ENCODE measurements at places on chromosomes 2 and 18.

DNA sequence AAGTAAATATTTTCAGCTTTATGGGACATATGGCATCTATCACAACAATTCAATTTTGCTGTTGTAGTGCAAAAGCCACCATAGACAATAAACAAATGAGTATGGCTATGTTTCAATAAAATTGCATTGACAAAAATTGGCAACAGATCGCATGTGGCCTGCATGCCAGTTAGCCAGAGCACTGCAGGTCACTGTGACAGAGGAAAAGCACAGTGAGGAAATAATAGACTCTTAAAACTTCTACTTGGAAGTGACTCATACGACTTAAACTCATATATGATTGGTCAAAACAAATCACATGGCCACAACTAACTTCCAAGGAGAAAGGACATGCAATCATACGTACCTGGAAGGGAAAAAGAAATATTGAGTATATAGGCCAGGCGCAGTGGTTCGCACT, 44.4 kb downstream of the EXOC6B start:
- DNase-seq, result no peak

DNA sequence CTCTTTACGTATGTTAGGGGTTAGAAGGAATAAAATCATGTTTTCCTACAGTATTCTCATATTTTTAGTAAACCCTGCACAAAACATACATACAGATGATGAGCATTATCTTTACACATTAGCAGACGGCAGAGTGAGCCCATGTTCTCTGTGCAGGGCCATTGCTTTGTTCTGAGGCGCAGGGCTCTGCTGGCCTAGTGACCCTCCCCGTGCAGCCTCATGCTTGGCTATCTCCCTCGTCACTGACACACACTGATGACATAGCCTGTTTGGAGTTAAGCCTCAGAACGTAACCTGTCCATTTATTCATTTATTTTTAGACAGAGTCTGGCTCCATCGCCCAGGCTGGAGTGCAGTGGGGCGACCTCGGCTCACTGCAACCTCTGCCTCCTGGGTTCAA, 115.9 kb upstream of the FOSL2 start:
- no peak for DNase-seq

- DNase-seq, result no peak
These were observed 694 bp downstream of the UNC50 start for GRCh38 chr2:98608962-98609604.

GRCh38 chr2:109644571-109645275, 30.6 kb downstream of the SOWAHC start:
- DNase-seq, result no peak

GRCh38 chr18:74453642-74454198, 3.4 kb downstream of the DIPK1C start:
- no peak for DNase-seq

DNA sequence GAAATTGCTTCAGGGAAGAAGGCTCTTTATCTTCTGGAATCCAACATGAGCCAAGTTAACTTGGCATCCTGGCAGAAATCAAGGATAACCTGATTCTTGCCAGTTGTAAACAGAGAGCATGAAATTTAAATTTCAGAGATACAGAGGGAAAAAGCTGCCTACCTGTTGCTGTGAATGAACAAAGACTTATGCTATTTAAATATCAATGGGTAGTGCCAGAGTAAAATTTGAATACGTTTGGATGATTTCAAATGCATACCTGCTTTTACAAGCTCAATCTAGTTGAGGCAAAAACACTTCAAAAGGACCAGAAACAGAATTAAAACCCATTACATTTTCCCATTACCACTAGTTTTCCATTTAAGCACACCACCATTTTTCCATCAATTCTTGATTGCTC, 60.9 kb downstream of the CHST9 start:
- DNase-seq, result no peak

DNA sequence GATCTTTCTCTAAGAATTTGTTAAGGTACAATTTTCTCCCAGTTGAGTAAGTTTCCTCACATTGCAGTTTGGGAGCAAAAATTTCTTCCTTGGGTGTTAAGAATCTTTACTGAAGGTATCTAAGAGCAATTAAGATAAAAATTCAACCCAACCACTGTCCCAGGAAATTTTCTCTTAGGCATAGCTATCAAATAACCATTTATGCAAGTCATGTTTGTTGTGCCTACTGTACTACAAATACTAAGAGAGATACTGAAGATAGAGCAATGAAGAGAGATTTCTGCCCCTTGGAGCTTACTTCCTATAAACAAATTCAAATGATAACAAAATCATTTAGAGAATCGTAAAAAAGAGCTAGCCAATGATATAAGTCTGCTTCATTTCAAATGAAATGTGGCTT, 402.8 kb downstream of the LRRTM4 start:
- DNase-seq, result no peak

DNA sequence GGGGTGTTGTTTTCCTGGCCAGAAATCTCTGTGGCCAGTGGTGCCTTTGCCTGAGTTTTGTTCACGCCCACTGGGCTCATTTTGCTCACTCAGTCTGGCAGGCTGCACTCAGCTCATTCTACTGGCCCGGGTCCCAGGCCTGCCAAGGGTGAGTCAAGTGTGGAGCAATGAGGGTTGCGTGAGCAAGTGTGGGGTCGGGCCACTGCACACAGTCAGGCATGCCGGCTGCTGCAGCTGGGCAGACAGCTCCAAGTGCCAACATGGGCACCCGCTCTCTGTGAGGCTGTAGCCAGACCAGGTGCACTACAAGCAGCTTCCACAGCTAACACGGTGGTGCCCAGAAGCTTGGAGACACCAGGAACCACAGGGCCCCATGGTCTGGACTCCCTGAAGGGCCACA, 801.1 kb upstream of the RAB6C start:
- DNase-seq, result no peak

DNA sequence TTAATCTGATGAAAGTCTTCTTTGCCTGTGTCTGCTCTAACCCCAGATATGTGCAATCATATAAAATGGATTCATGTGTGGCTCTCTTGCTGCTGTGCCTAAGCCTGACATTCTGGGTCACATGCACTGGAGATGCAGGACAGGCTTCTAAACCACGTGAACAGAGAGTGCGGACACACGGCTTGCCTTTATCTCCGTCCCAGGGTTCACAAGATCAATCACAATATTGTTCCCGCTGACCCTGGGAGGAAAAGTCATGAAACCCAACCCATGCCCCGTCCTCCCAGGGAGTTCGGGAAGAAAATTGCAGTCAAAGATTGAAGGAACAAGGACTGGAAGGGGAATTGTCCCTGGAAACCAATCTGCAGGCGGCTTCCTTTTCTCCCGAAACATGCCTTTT, 74.8 kb downstream of the VAPA start:
- DNase-seq, result no peak

DNA sequence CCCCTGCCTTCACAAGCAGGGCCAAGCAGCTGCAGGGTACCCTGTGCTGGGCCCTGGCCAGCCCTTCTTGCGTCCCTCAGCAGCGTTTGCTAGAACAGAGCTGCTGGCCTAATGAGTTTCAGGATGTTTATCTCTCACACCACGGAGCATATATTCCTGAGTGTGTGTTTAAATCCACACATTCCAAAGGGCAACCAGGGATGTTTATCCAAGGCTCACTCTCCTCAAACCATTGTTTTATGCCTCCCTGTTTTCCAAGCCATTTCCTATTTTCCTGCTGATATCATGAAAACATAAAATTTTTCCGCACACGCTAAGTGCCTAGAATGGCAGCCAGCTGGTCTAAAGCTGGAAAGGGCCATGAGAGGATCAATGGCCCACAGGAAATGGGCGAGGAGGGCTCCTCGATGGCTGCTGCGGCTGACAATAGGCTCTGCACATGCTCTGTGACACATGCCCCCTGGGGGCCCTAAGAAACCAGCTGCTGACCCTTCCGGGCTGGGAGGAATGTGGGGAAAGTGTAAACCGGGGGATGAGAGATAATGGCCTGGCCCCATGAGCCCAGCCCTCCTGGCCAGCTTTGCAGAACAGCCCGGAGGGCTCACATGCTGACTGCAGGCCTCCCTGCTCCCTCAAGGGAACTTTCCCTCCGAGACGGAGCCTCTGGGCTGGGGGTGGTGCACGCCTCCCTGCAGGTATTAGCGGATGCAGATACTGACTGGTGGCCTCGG, 194.0 kb downstream of the NDUFA10 start:
- DNase-seq, result no peak

DNA sequence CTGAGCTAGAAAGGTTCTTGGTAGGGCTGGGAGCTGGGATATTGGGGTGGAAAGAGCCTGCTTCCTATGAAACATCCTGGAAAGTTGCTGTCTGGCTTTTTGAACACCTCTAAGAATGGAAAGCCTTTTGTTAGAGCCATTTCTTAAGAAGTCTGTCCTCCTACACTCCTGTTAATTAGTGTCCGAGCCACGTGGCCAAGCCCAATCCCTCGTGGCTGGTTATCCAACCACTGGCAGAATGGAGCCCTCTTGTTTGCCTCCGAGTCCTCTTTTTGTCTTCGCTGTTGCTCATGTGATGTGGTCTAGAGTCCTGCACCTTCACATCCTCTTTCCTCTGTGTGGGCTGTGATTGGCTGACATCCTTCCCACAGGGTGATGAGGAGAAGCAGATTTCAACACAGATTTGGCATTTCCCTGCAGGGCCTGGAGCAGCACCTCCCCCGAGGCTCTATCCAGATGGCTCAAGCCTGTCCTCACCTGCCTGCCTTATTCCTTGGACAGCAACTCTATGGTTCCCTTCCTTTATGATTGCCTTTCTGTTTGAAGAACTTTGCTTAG, 8.2 kb upstream of the TOGARAM2 start:
- no peak for DNase-seq

DNA sequence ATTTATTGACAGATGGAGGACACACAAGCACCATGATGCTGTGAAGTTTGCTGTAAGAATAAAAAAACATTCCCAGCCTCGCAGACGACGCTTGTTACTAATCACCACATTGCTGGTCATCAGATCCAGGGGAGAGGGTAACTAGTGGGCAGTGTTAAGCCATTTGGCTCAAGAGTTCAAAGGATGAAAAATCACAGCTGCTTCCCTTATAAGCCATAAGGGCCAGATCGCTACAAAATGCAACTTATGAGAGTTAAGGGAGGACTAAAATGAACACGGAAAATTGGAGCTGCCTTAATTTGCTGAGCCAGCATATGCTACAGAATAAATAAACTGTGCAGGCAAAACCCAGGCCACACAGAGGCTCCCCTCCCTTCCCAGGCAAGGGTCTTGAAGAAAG, 522.6 kb downstream of the TDRD15 start:
- no peak for DNase-seq

DNA sequence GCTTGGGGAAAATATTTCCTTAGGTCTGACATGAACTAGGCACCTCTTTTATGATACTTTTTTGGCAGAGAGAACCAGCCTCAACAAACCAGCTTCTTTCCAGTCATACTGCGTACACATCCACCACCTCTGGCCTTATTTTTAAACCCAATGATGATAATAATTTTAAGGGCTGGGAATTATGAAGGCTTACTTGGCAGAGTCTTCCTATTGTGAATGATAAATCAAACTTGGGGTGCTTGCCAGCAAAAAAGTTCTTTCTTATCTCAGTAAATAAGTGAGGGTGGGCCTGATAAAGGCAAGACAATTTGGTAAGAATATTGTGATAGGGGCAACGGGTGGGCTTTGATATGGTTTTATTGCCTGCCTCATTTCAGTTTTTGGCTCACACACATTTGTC, 1230.2 kb upstream of the ZEB2 start:
- DNase-seq, result no peak

DNA sequence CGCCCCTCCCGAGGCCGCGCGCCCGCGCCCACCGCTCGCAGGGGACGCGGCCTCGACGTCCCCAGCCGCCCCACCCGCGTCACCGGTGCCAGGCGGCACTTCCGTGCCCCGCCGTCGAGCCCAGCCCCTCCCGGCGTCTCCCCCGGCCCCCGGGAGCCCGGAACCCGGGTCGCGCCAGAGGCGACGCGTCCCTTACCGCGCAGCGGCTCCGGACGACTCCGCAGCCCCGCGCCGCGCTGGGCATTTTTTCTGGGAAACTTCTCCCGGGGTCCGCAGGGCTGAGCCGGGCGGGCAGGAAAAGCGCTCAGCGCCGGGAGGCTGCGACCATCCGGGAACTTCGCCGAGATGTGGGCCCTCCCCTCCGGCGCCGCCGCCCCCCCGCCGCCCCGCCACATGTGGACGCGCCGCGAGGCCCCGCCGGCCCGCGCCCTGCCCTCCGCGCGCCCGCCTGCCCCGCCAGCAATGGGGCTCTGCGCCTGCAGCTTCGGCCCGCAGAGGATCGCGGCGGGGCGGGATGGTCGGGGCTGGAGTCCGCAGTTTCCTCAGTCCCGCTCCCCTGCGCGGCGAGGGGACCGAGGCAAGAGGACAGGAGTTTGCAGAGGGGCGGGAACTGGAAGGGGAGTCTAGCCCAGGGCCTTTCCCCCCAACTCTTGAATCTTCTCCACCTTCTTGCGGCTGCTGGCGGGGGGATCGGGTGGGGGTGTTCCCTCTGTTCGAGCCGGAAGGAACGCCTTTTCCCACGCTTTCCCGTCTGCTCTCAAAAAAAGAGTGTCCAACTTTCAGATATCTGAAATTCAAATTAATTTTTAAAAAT, 81.5 kb downstream of the CHRNA1 start:
- no peak for DNase-seq

DNA sequence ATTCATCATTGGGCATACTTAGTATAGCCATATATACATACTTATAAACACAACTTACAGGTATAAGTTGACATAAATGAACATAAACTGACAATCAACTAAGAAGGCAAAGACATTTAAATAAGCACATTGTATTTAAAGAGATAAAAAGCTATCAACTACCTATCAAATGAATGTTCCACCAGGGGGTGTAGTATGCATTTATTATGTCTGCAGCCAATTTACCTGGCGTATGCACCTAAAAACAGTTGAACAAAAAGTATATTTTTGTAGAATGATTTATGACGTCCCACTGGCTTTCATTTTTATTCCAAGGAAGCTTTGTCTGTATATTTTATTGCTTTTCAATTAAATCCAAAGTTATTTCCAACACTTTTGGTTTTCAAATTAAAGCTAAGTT, 323.5 kb downstream of the AFF3 start:
- DNase-seq, result no peak

- no peak for DNase-seq
These were observed 7.6 kb downstream of the RTTN start for GRCh38 chr18:70197844-70198243.

- DNase-seq, result no peak
These were observed 267.6 kb upstream of the MGAT5 start for GRCh38 chr2:133986081-133986837.

GRCh38 chr18:75624869-75625268, 197.4 kb upstream of the SMIM21 start:
- DNase-seq, result no peak

- DNase-seq, result no peak
These were observed 36.8 kb downstream of the HRH4 start for GRCh38 chr18:24497031-24497754.

- no peak for DNase-seq
These were observed 58.3 kb upstream of the PXDN start for GRCh38 chr2:1802469-1803216.
